HCEC 1CT (cell line): ENCODE measurements at places on chromosomes 2 and 18.
A peak's percentile ranks its signal among the peaks of the same experiment; 100 is the strongest.

- DNase-seq = no peak
Measured at GRCh38 chr2:127463155-127463991, 45.1 kb downstream of the PROC start.

DNA sequence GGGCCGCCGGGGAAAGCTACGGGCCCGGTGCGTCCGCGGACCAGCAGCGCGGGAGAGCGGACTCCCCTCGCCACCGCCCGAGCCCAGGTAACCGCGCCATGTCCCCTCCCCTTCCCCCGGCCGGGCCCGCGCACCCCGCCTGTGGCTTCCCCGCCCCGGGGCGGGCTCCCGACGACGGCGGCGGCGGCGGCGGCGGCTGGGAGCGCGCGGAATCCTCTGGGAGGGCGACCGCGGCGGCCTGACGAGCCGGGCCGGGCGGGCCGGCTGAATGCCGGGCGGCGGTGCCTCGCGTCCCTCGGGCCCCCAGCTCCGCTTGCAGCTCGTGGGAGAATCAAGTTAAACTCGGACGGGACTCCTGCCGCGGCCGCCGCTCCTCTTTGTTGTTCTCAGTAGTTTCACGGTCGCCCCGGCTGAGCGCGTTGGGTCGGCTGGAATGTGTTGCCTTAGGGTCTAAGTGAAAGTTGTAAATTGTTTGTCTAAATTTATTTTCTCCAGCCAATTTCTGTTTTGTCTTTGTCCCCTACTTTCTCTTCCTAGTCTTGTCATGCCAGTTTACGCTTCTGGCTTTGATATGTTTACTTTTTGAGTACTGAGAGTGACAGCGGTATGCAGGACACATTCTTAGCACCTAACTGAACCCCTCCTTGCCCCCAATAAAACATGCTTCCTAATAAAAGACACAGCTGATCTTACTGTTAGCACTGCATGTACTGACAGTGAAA lies 685 bp downstream of the SMAD4 start:
- DNase-seq = peak; percentile 72

DNA sequence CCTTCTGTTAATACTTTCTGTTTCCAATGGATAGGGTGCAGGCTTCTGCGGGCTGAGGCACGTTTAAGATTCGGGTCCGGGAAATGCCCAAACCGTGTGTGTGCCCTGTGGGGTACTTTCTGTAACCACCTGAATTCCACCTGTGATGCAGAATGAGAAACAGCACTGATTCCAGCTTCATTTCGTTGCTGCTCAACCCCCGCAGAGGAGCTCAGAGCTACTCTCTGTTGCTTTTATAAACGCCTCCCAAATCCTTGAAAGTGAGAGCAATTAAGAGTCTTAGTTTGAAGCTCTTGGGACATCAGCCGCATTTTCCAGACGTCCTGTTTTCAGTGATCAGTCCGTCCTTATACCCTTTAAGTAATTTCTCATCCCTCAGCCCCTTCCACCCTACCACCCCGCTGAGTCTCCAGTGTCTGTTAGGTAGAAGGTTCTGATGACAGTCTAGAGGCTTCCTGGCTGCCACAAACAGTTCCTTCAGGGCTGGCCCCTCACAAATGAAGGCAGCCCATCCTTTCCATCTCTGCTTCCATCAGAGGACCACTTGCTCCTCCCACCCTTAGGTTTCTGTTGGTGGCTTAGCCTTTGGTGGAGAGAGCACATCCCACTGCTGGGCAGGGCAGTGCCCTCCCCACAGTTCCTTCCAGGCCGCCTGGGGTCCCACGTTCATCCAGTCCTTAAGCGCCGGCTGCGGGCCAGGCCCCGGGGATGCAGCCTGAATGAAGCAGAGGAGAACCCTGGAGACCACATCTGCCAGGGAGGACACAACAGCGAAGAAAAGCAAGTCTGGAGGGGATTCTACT lies 230.1 kb downstream of the SEPTIN10 start:
- no peak for DNase-seq

DNA sequence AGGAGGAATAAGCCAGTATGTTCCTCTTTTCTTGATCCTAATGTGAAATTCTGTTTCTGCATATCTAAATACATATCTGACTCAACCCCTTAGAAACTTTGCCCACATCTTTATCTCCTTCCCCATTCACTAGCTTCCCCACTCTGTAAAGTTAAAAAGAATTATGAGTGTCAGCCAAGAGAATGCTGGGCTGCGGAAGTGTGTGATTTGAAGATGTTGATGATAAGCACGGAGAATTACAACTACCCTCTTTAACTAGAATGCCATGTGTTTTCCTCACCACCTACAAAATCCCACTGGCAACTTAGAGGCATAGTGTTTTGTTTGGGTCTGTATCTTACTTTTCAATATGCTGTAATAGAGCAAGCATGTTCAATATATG lies 490.4 kb upstream of the FANCL start:
- DNase-seq = no peak

DNA sequence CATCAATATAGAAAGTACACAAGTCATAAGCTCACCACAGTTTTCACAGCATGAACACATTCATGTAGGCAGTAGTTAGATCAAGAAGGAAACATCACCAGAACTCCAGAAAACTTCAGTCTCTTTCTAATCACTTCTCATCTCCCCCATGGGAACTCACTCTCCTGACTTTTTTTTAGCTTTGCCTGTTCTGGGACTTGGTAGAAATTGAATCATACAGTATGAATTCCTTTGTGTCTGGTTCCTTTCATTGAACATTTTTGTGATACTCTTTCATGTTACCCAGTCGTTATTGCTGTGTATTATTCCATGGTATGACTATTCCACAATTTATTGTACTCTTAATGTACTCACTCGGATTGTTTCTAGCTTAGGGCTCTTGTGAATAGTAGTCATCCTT lies 160.2 kb downstream of the TAF4B start:
- peak; percentile 3 for DNase-seq

DNA sequence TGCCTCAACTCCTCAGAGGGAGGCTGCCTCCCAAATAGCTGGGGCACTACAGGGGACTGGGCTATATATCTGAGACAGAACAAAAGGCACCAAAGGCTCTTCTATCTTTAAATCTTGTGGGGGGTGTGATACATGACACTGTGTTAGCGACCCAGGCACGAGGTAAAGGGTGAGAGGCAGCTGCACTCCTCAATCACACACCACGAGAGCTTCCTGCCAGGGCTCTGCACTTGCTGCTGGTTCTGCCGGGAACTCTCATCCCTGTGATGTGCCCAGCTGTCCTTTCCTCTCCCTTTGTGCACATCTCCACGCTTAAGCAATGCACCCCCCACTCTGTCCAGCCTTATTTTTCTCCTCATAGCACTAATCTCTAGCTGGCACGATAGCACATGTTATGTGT lies 32.4 kb downstream of the NPC1 start:
- no peak for DNase-seq

DNA sequence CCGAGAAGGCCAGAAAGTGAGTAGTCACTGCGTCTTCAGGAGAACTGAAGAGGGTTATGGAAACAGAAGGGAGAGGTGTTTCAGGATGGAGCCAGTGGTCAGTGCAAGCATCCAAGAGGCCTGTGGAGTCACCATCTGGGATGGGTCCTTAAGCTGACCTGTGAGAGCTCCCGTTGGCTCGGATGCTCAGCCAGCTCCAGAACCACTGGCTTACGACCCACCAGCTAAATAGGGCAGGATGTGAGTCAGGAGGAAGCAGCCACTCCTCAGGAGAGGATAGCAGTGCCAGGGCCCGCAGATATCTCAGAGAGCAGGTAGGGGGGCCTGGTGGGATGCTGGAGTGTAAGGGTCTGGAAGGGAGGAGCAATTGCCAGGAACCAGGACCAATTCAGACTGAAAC lies 63.1 kb upstream of the B3GNT7 start:
- no peak for DNase-seq
